ENCODE measurements at places on chromosomes 2 and 18.

GRCh38 chr18:75183524-75183923, 25.4 kb downstream of the PTGR3 start:
- no peak for DNase-seq

DNA sequence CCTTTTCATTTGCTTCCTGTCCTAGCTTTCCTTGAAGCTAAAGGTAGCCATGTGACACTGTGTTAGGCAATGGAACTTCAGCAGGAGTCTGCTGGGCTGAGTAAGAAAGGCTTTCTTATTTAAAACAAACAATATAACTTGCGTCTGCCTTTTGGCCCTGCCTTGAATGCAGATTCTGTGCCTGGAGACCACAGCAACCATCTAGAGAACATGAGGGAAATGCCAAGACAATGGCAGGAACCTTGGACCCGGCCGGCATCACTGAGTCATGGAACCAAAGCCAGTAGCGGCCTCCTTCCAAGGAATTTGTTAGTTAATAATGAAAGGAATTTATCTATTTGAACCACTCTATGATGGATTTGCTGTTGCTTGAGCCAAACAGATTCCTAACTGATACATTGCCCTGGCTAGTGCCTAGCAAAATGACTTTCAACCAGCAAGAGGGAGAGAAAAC, 207.5 kb upstream of the EPHA4 start:
- no peak for DNase-seq

DNA sequence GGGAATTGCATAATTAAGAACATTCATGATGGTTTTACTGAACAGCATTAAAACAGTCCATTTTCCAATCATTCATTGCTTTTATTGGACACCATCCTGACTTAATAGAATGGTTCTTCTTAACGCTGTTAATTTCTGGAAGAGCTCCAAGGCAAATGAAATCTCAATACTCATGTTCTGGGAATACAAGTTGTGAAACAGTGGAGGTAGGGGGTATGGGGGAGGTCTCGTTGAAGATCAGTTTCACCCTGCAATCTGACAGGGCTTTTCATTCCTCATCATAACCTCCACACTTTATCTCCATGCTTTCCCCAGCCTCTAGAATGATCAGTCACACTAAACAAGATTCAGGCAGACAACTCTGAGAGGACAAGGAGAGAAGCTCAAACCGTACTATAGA, 113.6 kb downstream of the ETAA1 start:
- DNase-seq = no peak

- no peak for DNase-seq
Observed at GRCh38 chr2:68366083-68366560, 1.0 kb downstream of the PLEK start.
